Mammary epithelial cell (primary cell): ENCODE measurements at places on chromosomes 1 and 21. TPM values are rescaled to one million over a fixed set of nuclear protein-coding genes. Genes with fewer than 3 reads are reported as not detected.

GRCh38 chr1:184889166-184889565 lies 85.1 kb downstream of the NIBAN1 start:
- DNase-seq: no peak

DNA sequence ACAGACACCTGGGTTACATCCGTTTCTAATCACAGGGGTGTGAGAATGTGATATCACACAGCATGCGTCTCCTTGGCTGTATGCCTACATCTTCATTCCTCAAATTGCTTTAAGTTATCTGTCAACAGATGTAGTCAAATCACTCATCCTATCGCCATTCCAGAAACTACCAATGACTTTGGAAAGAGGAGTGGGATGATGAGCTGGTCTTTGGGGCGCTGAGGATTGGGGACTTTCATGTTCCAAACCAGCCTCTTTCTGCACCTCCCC lies 104.8 kb downstream of the NAV1 start:
- no peak for DNase-seq

- DNase-seq: no peak
These were observed 14.3 kb upstream of the FAM131C start for GRCh38 chr1:16087733-16088132.

Gene LENEP
- 0.82 TPM in 1 of 2 replicates, not detected in the other for total RNA-seq

DNA sequence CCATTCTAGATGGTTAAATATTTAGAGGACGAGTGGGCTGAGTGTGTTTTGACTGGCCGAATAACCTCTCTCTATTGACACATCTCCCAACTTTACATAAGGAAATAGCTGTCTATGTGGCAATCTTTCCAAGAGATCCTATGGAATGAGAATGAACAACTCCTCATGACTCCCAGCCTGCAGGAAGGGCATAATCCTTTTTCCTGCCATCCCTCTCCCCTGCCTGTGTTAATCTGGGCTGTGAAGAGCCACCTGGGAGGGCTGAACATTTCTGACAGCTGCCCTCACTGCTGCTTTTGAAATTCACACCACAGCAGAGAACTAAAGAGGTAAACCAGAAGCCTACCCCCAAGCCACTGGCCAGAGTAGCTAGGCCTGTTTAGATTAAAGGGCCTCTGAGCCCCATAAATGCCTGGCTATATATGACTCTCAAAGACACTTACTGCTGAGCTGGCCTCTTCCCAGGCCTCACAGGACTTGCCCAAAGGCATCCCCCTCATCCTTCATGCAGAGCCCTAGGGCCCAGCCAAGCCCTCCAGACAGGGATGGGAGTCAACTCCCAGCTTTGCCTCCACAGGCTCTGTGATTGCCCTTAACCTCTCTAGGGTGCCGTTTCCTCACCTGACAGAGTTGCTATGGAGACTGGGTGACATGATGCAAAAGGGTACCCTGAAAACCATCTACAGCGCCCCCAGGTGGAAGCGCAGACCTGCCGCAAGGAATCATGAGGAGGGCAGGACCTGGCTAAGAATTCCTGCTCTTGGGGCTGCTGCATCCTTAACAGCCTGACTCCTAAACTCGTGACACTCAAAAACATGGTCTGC lies 42.0 kb upstream of the LDLRAP1 start:
- DNase-seq: peak; percentile 19

GRCh38 chr21:46122758-46123683 lies 25.1 kb downstream of the COL6A2 start:
- DNase-seq: no peak

Gene DMRTB1
- not detected for total RNA-seq

DNA sequence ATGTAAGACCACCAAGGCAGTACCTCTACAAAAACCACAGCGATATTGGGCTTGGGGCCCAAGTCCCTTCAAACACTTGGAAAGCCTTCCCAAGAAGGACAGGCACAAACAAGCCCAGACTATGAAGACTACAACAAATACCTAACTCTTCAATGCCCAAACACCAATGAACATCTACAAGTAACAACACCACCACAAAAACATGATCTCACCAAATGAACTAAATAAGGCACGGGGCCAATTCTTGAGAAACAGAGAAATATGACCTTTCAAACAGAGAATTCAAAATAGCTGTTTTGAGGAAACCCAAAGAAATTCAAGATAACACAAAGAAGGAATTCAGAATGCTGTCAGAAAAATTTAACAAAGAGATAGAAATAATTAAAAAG lies 86.8 kb downstream of the COL24A1 start:
- peak; percentile 3 for DNase-seq

Gene UBAP2L
- 134 and 168 TPM in 2 replicates for total RNA-seq

DNA sequence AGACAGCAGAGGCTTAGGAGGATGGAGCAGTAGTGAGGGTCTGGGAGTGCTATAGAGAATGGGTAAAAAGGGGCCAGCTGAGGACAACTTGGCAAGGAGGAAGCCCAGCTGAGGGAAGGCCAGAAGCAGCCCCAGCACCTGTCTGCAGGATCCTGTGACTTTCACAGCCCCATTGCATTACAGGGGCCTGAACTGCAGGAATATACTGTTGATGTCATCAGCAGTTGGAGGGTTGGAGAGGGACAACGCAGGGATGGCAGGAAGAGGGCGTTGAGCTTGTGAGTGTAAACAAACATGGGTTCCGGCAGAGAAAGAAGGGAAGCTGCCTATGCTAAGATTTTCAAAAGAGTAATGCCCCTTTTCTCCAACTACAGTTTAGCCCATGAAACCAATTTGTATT lies 628.5 kb downstream of the SMYD3 start:
- no peak for DNase-seq

DNA sequence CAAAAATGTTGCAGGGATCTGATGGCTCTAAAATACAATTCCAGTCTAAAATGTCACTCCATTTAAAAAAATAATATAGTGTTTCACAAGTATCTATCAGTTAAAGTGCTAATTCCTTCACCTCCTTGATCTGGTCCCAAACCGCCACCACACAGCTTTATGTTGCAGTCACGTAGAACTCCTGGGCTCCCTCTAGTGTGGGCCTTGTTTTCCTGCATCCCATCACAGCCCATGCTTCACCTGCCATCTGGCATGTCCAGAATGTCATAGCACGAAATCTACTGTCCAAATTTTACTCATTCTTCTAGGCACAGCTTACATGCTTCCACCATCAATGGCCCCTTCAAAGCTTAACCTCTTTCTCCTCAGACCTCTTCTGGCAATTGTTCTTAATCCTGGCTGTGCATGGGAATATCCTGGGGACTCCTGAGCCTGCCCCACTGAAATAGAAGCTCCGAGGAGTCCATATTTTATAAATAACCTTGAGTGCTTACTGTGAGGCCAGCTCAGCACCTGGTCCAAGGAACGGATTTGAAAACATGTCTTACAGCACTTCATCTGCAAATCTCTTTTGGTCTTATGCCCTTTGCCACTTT lies 15.5 kb downstream of the FYB2 start:
- DNase-seq: peak; percentile 19

- no peak for DNase-seq
These were observed 12.4 kb upstream of the PRPF38B start for GRCh38 chr1:108679586-108680213.

Gene SPRR1B
- 217 and 328 TPM in 2 replicates for total RNA-seq

DNA sequence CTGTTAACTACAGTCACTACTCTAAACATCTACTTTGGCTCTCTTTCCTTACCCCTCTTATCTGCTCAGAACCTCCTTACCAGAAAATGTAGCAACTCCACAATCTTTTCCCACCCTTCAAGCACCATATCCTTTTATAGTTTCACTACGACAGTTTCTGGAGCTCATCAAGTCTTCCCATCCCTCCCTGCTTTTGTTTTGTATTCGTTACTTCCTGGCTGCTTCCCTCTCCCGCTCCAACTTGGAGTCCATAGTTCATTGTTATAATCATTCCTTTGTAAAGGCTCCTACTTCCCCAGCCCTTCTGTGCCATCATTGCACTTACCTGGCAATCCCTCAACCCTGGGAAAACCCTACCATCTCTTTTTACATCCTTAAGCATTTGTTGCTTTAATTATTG lies 18.0 kb downstream of the MPZL1 start:
- no peak for DNase-seq
